ENCODE measurements at places on chromosomes 7 and 10.

DNA sequence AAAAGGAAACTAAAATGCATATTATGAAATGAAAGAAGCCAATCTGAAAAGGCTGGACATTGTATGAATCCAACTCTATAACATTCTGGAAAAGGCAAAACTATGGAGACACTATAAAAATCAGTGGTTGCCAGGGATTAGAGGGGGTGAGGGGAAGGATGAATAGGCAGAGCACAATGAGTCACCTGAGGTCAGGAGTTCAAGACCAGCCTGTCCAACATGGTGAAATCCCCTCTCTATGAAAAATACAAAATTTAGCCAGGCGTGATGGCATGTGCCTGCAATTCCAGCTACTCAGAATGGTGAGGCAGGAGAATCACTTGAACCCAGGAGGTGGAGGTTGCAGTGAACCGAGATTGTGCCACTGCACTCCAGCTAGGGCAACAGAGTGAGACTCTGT, 324.8 kb upstream of the PHYHIPL start:
- DNase-seq, result no peak

- DNase-seq, result no peak
These were observed 98.0 kb upstream of the FAM171A1 start for GRCh38 chr10:15469111-15469510.

GRCh38 chr10:129550076-129550475, 83.0 kb downstream of the MGMT start:
- no peak for DNase-seq

GRCh38 chr7:111290419-111290818, 199.5 kb downstream of the LRRN3 start:
- DNase-seq, result peak; percentile 34

DNA sequence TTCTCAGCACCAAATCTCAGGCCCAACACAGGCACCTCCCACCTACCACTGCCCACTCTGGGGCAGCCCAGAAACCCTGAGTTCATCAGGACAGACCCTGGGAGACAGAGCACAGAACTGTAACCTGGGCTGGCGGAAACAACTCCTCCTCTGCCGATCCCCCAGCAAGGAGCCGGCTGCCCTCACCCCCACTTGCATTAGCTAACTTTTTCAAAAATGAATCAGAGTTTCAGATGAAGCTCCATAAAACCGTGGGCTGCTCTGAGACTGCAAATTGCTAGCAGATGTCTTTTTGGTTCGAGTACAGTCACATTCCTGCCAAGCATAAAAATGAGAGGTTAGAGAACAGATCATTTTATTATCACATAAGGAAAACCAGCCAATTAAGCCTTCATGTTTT, 93.4 kb upstream of the PARD3 start:
- peak; percentile 44 for DNase-seq

GRCh38 chr7:142250705-142251104, 7.2 kb downstream of the PRSS58 start:
- DNase-seq, result no peak

- no peak for DNase-seq
These were observed 35.1 kb downstream of the SDK1 start for GRCh38 chr7:3336042-3336665.

DNA sequence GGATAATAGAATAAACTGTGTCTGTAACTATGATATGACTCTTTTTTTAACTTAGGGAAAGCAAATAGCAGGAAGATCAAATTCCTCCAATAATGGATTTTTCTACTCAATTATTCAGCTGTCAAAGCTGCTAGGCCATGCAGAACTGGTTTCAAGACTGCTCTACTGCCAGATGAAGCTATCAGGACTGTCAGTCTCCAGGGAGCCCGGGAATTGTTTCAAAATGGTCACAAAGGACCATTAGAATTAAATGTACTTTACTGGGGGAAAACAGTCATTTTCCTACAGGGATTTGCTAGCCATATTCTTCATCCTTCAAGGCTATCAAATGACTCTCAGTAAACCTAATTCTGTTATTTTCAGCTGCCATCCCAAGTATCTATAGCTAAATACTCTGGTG, 276.3 kb downstream of the LHFPL3 start:
- DNase-seq, result no peak

GRCh38 chr10:69912589-69912988, 110.9 kb downstream of the COL13A1 start:
- DNase-seq, result no peak

GRCh38 chr7:20578257-20578771, 37.2 kb upstream of the ABCB5 start:
- DNase-seq, result no peak

DNA sequence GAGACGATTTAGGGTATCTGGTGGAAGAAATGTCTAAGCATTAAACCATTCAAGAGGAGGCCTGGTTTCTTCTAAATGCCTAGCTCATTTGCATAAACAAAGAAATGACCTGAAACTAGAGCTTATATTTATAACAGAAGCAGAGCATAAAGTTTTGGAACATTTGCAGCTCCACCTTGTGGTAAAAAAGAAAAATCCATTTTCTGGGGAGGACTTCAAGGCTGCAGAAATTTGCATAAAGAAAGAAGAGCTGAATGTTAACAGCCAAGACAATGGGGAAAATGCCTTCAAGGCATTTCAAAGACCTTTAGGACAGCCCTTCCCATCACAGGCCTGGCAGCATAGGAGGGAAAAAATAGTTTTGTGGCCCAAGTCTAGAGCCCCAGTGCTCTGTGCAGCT, 362.0 kb downstream of the ZNF248 start:
- DNase-seq, result no peak

- no peak for DNase-seq
These were observed 8.1 kb upstream of the ANK3 start for GRCh38 chr10:60397792-60398191.

DNA sequence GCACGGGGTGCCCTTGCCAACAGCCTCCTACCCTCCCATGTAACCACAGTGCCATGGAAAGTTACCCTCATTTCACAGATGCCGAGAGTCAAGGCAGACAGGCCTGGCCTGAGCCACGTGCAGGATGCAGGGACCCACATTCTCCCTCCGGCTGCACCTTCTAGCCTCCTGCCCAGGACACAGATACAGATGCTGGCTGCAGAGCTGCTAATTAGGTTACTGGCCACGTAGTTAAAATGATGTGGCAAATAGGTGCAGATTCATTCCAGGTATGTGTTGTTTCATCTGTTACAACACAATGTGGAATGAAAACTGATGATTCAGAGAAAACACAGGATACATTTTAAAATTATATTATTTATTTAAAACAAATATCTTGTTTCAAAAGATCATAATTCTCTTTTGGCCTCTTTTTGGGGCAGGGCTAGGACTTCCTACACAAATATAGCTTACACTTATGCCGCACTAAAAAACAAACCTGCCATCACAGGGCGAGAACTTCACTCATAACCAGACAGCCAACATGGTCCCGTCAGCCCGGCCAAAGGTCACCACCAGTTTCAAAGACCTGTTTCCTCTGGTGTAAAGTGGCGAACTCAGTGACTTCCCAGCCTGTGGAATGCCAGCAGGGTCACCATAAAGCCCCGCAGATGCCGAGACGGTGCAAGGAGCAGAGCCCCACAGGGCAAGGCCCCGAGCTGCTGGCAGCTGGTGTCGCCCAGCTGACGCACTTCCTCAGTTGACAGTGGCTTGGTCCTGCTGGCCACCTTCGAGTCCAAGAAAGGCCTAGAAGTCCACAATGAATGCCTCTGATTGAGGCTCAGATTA, 83.5 kb downstream of the TNS3 start:
- DNase-seq, result no peak

GRCh38 chr7:28160551-28160991, 20.0 kb downstream of the JAZF1 start:
- no peak for DNase-seq

DNA sequence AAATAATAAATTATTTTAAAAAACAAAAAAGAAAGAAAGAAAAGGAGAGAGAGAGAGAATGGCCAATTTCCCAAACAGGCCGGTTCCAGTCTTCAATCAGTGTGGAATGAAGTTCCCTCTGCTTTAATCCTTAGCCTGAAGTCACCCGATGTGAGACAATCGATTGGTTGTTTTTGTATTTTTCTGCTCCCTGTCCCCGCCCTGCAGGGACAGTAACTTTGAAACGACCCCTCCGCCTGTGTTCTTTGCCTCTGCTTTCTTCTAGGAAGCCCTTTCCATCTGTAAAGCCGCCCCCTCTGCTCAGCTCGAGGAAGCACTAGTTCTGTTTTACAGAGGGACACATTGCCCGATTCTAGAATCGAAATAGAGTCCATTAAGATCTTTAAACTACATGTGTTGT, 33.4 kb downstream of the FOXL3 start:
- no peak for DNase-seq

- no peak for DNase-seq
These were observed 158.9 kb downstream of the KLF6 start for GRCh38 chr10:3625959-3626751.

GRCh38 chr7:74658178-74659004, 873 bp downstream of the GTF2I start:
- DNase-seq, result peak; percentile 100

DNA sequence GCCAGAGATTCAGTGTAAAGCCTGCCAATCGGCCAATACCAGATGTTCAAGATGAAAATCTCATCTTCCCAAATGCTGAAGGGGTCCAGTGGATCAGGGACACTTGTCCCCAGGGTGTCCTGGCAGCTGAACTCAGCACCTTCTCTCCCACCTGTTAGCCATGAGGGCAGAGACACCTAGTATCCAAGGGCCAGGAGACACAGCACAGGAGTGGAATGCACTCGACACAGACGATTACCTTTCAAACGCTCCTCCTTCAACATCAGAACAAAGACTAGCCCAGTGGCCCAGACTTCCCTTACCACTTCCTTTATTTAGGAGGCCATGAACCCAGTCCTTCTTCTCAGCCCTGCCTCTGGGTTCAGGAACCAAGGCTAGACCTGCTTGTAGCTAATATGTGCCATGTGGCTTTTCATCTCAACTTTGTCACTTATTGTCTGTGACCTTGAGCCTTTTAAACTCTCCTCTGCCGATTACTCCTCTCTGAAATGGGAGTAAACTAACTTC, 180.3 kb upstream of the PLXNA4 start:
- DNase-seq, result no peak

GRCh38 chr7:22561321-22561811, 61.4 kb upstream of the STEAP1B start:
- no peak for DNase-seq

DNA sequence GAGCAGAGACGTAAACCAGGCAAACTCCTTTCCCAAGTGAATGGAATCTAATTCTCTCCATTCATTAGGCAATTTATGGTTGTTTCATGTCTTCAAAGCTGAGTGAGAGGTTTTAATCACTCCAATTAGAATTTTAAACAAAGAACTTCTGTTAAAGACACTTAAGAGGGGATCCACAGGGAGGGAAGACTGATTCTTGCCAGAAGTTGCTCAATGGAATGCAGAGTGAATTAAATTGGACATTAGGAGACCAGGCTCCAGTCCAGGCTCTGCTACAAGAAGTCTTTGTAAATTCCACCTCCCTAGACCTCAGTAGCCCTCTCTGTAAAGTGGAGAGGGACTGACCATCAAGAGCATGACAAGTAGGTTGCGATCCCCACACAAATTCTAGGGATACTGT, 130.7 kb upstream of the TMEM72 start:
- DNase-seq, result no peak

DNA sequence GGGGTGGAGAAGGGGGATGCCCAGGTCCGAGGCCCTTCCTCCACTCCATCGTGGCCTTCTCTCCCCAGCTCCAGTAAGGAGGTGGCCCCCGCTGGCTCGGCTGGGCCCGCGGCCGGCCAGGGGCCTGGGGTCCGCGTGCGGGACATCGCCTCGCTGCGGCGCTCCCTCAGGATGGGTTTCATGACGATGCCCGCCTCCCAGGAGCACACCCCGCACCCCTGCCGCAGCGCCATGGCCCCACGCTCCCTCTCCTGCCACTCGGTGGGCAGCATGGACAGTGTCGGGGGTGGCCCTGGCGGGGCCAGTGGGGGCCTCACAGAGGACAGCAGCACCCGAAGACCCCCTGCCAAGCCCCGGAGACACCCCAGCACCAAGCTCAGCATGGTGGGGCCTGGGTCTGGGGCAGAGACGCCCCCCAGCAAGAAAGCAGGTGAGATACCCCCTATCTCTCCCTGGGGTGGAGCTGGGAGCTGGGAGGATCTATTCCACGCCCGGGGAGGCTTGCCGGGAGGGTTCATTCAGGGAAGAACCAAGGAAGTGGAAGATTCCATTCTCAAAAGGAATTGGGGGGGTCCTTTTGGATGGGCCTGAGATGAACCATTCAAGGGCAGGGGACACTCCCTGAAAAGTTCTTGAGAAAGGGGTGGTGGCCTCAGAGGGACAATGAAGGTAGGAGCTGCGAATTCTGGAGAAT, 3.2 kb downstream of the NYAP1 start:
- DNase-seq, result peak; percentile 36

- peak; percentile 10 for DNase-seq
These were observed 12.6 kb downstream of the TBATA start for GRCh38 chr10:70772627-70773026.

GRCh38 chr10:130029209-130029608, 65.1 kb upstream of the EBF3 start:
- DNase-seq, result no peak

GRCh38 chr10:45353186-45353585, 20.8 kb upstream of the ALOX5 start:
- DNase-seq, result no peak

All from SK-N-SH (cell line).